ENCODE measurements at places on chromosomes 4 and X. TPM values are rescaled to one million over a fixed set of nuclear protein-coding genes. Genes with fewer than 3 reads are reported as not detected.

The TRIM75 gene
- not detected for total RNA-seq

The PPAT gene
- total RNA-seq, result 67.6 TPM

The FHDC1 gene
- 4.8 TPM for total RNA-seq

The GAGE13 gene
- not detected for total RNA-seq

The PITX2 gene
- 0.59 TPM for total RNA-seq

- H3K4me1 ChIP-seq, result no peaks in the 10 kb centered on the region
- no peaks in the 10 kb centered on the region for H3K27me3 ChIP-seq
- no peak for DNase-seq
- no peaks in the 10 kb centered on the region for H3K36me3 ChIP-seq
Observed at GRCh38 chr4:181420950-181421349, 822.3 kb upstream of the TENM3 start.

GRCh38 chrX:119040432-119040831 lies 32.4 kb upstream of the CT47C1 start:
- no peak for DNase-seq
- H3K4me1 ChIP-seq, result no peaks in the 10 kb centered on the region
- no peaks in the 10 kb centered on the region for H3K27me3 ChIP-seq
- no peak overlapping the region for H3K4me3 ChIP-seq
- no peaks in the 10 kb centered on the region for H3K36me3 ChIP-seq

GRCh38 chr4:73832651-73833237 lies 3.7 kb upstream of the CXCL6 start:
- peaks cover 16% of the 10 kb centered on the region for H3K27me3 ChIP-seq
- H3K36me3 ChIP-seq, result peaks cover 4% of the 10 kb centered on the region
- no peak overlapping the region for H3K4me3 ChIP-seq
- no peak overlapping the region for H3K27ac ChIP-seq
- DNase-seq, result no peak

- no peaks in the 10 kb centered on the region for H3K27me3 ChIP-seq
- H3K4me3 ChIP-seq, result no peak overlapping the region
- H3K4me1 ChIP-seq, result peaks cover 40% of the 10 kb centered on the region
- DNase-seq, result no peak
- no peak overlapping the region for H3K27ac ChIP-seq
Observed at GRCh38 chr4:41134581-41134980, 79.8 kb downstream of the APBB2 start.

DNA sequence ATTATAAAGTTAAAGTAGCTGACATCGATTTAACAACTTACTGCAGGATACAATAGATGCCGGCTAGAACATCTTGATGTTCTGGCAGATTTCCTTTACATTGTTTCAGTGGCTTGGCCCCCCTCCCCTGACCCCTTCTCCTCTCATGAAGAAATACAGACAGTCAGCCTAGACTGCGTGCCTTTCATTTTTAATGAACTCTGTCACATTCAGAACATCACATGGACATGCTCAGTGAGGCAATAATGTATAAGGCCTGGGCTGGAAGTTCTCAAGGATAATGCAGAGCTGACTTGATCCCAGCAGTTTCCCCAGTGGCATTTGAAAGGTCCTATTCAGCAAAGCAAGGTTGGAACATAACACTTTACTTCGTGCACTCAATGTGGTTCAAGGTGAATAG lies 239.2 kb downstream of the ANK2 start:
- H3K36me3 ChIP-seq, result peaks cover 16% of the 10 kb centered on the region
- DNase-seq, result no peak
- H3K4me1 ChIP-seq, result peaks cover 44% of the 10 kb centered on the region
- no peaks in the 10 kb centered on the region for H3K27me3 ChIP-seq
- no peak overlapping the region for H3K4me3 ChIP-seq
- no peak overlapping the region for H3K27ac ChIP-seq

- H3K4me1 ChIP-seq, result peaks cover 8% of the 10 kb centered on the region
- DNase-seq, result no peak
- H3K27me3 ChIP-seq, result no peaks in the 10 kb centered on the region
- no peak overlapping the region for H3K27ac ChIP-seq
- no peaks in the 10 kb centered on the region for H3K36me3 ChIP-seq
Observed at GRCh38 chr4:104752337-104752736, 257.6 kb upstream of the CXXC4 start.

- H3K4me3 ChIP-seq, result peak overlapping the region; percentile 92
- H3K4me1 ChIP-seq, result peaks cover 15% of the 10 kb centered on the region
- H3K36me3 ChIP-seq, result no peaks in the 10 kb centered on the region
- no peak overlapping the region for H3K27ac ChIP-seq
- no peaks in the 10 kb centered on the region for H3K27me3 ChIP-seq
Observed at GRCh38 chr4:2933566-2934076, 29.6 kb downstream of the NOP14 start.

DNA sequence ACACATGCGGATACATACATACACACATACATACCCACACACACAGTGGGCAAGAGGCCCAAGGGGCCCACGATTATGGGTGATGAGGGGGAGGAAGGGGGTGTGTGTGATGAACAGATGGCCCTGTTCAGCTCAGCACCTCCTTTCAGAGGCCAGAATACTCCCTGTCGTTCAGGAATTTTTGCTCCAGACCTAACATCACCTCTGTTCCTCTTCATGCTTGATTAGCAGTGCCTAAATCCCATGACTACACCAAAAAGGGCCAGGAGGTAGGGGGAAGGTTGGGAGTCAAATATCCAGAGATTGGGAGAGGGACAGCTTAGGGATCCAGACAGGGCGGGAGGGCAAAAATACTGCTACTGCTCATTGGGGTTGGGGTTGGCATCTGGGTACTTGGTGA lies 42.7 kb downstream of the SMC1A start:
- H3K4me3 ChIP-seq, result no peak overlapping the region
- no peak overlapping the region for H3K27ac ChIP-seq
- no peak for DNase-seq
- no peaks in the 10 kb centered on the region for H3K27me3 ChIP-seq
- H3K36me3 ChIP-seq, result no peaks in the 10 kb centered on the region
- no peaks in the 10 kb centered on the region for H3K4me1 ChIP-seq

DNA sequence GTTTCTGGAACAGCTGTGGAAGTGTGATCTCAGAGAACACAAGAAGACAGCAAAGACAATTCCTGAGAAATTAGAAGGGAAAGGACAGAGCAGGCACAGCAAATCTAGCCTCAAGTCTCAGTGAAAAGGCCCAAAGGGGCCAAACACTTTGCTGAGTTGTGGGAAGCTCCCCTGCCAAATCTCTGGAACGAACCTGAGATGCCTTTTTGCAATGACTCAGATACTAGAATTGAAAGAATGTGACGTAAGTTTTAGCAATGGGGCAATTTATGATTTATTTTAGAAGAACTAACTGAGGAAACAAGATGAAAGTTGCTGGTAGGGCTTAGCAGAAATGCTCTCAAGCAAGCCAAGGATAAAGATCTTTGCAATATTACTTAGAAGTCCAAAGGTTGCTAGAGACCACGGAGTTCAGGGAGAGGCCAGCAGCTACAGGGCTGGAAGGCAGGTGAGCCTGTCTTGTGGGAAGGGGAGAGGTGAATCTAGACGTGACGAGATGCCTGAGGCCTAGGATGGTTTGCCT lies 92.8 kb downstream of the AMELX start:
- no peaks in the 10 kb centered on the region for H3K4me1 ChIP-seq
- no peak overlapping the region for H3K4me3 ChIP-seq
- H3K27me3 ChIP-seq, result no peaks in the 10 kb centered on the region
- no peak for DNase-seq
- no peaks in the 10 kb centered on the region for H3K36me3 ChIP-seq

- no peak for DNase-seq
- no peak overlapping the region for H3K4me3 ChIP-seq
- no peak overlapping the region for H3K27ac ChIP-seq
- H3K27me3 ChIP-seq, result no peaks in the 10 kb centered on the region
- H3K36me3 ChIP-seq, result peaks cover 28% of the 10 kb centered on the region
Observed at GRCh38 chr4:141229408-141230101, 8.9 kb downstream of the ZNF330 start.

DNA sequence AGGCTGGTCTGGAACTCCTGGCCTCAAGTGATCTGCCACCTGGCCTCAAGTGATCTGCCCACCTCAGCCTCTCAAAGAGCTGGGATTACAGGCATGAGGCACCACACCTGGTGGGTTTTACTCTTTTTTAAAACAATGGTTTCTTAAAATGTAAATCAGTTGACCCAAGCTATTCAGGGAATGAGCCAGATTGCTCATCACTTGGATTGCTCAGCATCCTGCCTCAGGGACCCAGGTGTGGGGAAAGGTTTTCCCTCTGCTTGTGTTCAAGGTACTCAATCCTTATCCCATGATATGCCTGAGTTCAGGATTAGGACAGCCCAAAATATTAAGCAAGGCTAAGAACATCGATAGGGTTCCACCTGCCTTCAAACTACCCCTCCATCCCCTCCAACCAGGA lies 67.4 kb downstream of the CHRNA9 start:
- H3K27ac ChIP-seq, result no peak overlapping the region
- H3K4me1 ChIP-seq, result peaks cover 6% of the 10 kb centered on the region
- DNase-seq, result no peak
- no peaks in the 10 kb centered on the region for H3K27me3 ChIP-seq
- H3K4me3 ChIP-seq, result no peak overlapping the region

GRCh38 chrX:154021131-154021611 lies 1.5 kb upstream of the IRAK1 start:
- H3K27ac ChIP-seq, result no peak overlapping the region
- H3K4me3 ChIP-seq, result no peak overlapping the region
- no peaks in the 10 kb centered on the region for H3K4me1 ChIP-seq
- no peaks in the 10 kb centered on the region for H3K27me3 ChIP-seq
- DNase-seq, result no peak
- H3K36me3 ChIP-seq, result no peaks in the 10 kb centered on the region

DNA sequence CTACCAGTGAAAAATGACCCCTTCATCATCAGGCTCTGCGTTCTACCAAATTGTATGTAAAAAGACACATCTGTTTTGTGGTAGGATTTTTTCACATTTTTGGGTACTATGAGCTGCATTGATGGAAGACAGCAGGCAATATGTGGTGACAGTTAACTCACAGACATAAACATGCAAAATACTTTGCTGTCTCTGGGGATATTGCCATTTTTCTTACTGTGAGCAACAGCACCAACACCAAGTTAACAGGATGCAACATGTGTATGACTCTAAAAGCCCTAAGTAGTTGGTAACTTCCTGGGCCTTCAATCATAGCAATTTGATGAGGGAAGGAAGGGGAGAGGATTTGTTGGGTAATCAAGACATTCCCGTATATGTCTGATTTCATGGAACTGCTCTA lies 56.4 kb upstream of the DRP2 start:
- no peak overlapping the region for H3K4me3 ChIP-seq
- H3K36me3 ChIP-seq, result no peaks in the 10 kb centered on the region
- H3K27ac ChIP-seq, result no peak overlapping the region
- no peaks in the 10 kb centered on the region for H3K27me3 ChIP-seq
- no peaks in the 10 kb centered on the region for H3K4me1 ChIP-seq

DNA sequence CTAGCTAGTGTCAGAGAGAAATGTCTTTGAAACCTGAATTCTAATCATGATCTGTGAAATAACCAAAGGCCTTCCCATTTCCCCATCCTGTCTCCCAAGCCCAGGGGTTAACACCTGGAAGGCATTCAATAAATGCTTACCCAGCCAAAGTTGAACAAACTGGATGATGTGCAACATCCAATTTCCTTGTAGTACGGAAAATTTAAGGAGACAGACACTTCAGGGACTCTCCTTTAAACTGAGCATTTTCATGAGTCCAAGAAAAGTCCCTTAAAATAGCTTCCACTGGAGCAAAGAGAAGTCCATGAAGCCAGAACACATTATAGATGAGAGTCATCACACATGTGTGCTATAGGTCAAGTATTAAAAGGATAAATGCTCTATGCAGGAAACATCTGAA lies 271.2 kb downstream of the RAB28 start:
- no peak overlapping the region for H3K27ac ChIP-seq
- H3K4me1 ChIP-seq, result no peaks in the 10 kb centered on the region
- H3K36me3 ChIP-seq, result no peaks in the 10 kb centered on the region
- DNase-seq, result no peak

GRCh38 chrX:79065696-79066095 lies 78.8 kb upstream of the GPR174 start:
- H3K36me3 ChIP-seq, result no peaks in the 10 kb centered on the region
- no peaks in the 10 kb centered on the region for H3K27me3 ChIP-seq
- no peak for DNase-seq
- H3K4me3 ChIP-seq, result no peak overlapping the region
- no peaks in the 10 kb centered on the region for H3K4me1 ChIP-seq
- H3K27ac ChIP-seq, result no peak overlapping the region

DNA sequence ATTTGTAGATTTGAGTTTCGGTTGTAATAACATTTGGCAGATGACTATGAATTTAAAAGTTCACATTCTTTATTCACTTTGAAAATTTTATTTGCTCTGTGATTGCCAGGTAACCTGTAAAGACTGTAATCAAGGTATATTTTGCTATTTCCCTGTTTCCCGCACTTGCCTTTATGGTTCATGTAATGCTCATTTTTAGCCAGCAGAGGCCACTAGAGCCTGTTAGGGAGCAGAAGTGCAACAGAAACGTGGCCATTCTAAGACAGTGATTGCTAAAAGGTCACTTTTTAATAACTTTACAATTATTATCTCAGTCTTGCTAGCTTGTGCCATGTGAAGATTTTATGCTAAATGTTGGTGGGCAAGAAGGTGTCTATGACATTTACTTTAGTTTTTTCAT lies 12.4 kb downstream of the YIPF6 start:
- no peak overlapping the region for H3K4me3 ChIP-seq
- H3K27me3 ChIP-seq, result no peaks in the 10 kb centered on the region
- H3K36me3 ChIP-seq, result peaks cover 12% of the 10 kb centered on the region
- DNase-seq, result peak; percentile 59
- no peaks in the 10 kb centered on the region for H3K4me1 ChIP-seq

- no peaks in the 10 kb centered on the region for H3K36me3 ChIP-seq
- H3K4me3 ChIP-seq, result no peak overlapping the region
- H3K27me3 ChIP-seq, result no peaks in the 10 kb centered on the region
Observed at GRCh38 chrX:38891641-38892413, 90.6 kb downstream of the MID1IP1 start.

DNA sequence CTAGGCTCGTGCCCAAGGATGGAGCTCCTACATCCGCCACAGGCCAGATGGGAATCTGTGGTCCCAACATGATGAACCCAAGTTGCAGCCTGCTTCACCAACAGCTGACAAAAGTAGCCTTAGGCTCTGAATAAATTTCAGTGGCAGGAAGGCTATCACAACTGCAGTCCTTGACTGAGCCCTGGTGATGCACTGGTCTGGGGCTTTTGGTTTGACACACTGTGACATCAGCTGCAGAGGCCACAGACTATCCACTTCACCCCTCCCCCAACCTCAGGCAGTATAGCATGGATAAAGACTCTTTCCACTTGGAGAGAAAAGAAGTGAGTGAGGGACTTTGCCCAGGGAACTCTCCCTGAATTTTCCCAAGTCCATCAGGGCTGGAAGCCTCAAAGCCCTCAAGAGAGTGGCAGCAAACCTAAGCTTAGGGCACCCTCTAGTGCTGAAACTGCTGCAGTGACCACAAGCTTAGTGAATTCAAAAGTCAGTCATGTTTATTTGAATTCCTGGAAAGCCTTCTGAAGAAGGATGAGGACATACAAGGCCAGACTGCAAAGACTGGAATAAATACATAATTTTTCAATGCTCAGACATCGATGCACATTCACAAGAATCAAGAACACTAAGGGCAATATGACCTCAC lies 135.0 kb upstream of the TENT5D start:
- no peak overlapping the region for H3K4me3 ChIP-seq
- no peaks in the 10 kb centered on the region for H3K36me3 ChIP-seq
- H3K27ac ChIP-seq, result no peak overlapping the region
- DNase-seq, result peak; percentile 68

- no peak for DNase-seq
- no peaks in the 10 kb centered on the region for H3K36me3 ChIP-seq
- H3K4me3 ChIP-seq, result no peak overlapping the region
- no peaks in the 10 kb centered on the region for H3K27me3 ChIP-seq
- H3K27ac ChIP-seq, result no peak overlapping the region
Observed at GRCh38 chr4:4325321-4325720, 35.3 kb downstream of the ZBTB49 start.
